ENCODE measurements at places on chromosomes 1 and 21.
A peak's percentile ranks its signal among the peaks of the same experiment; 100 is the strongest.

DNA sequence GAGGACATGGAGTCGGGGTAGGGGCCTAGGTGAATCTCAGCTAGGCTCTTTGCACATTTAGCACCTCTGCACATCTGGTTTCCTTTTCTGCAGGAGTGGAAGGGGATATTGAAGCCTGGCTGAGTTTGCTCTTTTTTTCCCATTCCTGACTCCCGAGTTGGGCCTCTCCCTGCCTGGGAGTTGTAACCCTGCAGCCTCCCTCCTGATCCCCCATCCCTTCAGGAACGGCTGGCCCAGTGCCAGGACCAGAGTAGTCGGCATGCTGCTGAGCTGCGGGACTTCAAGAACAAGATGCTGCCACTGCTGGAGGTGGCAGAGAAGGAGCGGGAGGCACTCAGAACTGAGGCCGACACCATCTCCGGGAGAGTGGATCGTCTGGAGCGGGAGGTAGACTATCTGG, 836 bp downstream of the OLFML3 start:
- DNase-seq: no peak

- DNase-seq: no peak
Measured at GRCh38 chr1:82091729-82092128, 291.0 kb downstream of the ADGRL2 start.

- DNase-seq: peak; percentile 88
Measured at GRCh38 chr1:234775477-234776246, 165.7 kb upstream of the IRF2BP2 start.

GRCh38 chr1:110196917-110197765, 13.0 kb upstream of the KCNC4 start:
- DNase-seq: peak; percentile 53

- DNase-seq: peak; percentile 60
Measured at GRCh38 chr1:92989936-92990583, 28.8 kb upstream of the DIPK1A start.

- no peak for DNase-seq
Measured at GRCh38 chr21:32356874-32357395, 35.9 kb downstream of the URB1 start.

GRCh38 chr1:195105773-195106172, 1502.5 kb downstream of the KCNT2 start:
- no peak for DNase-seq

- no peak for DNase-seq
Measured at GRCh38 chr1:84701376-84701775, 11.1 kb upstream of the SSX2IP start.

DNA sequence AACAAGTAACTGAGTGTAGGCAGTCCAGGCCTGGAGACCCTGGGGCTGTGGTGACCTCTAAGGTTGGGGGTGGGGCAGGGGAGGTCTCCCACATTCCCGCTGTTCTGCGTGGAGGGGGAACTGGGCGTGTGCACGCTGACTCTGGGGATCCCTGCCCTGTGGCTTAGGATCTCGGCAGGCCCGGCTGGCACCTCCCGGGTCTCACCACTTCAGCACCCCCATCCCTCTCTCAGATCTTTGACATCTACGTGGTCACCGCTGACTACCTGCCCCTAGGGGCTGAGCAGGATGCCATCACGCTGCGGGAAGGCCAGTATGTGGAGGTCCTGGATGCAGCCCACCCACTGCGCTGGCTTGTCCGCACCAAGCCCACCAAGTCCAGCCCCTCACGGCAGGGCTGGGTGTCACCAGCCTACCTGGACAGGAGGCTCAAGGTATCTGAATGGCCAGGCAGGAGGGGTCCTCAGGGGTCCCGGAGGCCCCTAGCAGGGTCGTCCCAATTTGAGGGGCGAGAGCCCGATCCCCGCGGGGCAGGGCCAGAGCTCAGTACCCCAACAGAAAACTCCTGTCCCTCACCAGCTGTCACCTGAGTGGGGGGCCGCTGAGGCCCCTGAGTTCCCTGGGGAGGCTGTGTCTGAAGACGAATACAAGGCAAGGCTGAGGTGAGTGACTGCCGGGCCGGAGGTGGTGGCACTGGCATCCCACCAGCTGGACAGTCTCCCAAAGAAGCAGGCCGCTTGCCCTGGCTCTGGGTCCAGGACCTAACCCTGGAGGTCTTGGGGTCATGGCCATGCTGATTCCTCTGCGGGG, 68.7 kb downstream of the TRIM11 start:
- DNase-seq: no peak

- DNase-seq: no peak
Measured at GRCh38 chr1:56034222-56034621, 545.1 kb downstream of the PLPP3 start.

- peak; percentile 85 for DNase-seq
Measured at GRCh38 chr1:94792473-94793295, 27.5 kb upstream of the SLC44A3 start.

GRCh38 chr1:9589144-9589718, 520 bp downstream of the TMEM201 start:
- peak; percentile 31 for DNase-seq

DNA sequence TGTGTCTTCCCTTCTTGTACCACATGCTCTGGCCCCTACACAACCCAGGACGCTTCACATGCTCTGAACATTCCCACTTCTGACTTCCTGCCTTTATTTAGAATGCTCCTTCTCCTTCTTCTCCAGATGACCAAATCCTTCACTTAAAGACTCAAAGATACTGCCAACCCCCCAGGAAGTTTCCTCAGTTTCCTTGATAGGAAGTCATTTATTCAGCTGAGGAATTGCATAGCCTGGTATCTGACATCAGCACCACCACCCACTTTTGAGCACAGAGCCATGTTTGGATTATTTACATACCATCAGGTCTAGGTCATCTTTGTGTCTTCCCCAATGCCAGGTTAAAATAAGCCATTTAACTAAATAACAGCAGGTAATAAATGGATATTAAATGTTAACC, 42.4 kb downstream of the GFI1 start:
- DNase-seq: no peak

DNA sequence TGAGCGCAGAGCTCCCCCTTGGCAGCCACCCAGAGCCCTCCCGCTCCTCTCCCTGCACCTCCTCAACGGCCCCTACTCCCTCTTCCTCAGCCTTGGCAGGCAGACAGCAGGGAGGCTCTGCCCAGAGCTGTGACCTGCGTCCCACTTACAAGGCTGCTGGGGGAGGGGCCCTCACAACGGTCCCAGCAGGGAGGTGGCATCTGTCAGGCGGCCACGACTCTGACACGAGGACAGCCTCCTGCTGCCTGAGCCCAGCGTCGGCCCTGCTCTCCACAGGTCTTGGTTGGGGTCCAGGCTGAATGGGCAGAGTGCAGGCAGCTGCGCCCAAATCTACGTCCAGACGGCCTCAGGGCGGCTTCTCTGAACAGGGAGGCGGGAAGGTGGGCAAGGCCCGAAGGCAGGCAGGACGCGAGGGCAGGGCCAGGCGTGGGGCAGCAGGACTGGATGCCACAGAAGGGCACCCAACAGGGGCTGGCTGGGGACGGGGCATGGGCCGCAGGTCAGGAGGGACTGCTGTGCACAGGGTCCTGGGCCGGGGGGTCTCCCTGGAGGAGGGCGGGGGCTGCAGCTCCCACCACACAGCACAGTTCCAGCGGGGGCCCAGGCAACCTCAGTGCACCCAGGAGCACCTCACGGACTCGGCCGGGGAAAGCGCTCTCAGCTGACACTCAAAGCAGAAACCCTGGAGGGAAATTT, 7.5 kb downstream of the SLC19A1 start:
- DNase-seq: no peak

- DNase-seq: peak; percentile 80
Measured at GRCh38 chr1:22025368-22026155, 24.1 kb downstream of the CELA3A start.

DNA sequence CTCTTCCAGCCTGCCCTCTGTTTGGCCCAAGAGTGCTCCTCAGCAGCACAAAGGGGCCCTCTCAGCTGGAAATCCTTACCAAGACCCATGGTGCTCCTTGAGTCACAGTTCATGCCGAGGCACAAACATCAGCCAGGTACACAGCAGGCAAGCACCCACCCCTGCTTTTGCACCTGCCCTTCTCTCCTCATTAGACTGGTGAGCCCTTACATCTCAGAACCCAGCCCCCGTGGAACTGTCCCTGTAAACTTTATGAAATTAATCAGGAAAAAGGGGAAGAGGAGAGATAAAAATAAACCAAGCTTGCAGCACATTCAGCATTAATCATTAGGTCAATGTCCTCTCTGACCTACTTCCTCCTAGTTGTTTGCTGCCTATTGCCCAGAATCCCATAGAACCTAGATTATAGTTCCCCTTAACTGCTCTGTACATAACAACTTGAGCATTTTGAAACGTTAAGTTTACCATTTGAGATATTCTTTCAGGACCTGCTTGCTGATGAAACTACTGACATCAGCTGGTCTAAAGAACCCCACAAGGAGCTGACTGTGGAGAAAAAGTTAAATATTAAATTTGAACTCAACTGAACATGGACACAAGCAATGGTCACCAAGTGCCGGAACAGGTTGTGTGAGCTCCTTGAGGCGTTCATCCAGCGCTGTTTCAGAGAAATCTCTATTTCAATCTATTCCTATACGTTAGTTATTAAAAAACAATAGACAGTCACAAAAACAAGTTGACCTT, 738.4 kb downstream of the MATN1 start:
- peak; percentile 81 for DNase-seq

DNA sequence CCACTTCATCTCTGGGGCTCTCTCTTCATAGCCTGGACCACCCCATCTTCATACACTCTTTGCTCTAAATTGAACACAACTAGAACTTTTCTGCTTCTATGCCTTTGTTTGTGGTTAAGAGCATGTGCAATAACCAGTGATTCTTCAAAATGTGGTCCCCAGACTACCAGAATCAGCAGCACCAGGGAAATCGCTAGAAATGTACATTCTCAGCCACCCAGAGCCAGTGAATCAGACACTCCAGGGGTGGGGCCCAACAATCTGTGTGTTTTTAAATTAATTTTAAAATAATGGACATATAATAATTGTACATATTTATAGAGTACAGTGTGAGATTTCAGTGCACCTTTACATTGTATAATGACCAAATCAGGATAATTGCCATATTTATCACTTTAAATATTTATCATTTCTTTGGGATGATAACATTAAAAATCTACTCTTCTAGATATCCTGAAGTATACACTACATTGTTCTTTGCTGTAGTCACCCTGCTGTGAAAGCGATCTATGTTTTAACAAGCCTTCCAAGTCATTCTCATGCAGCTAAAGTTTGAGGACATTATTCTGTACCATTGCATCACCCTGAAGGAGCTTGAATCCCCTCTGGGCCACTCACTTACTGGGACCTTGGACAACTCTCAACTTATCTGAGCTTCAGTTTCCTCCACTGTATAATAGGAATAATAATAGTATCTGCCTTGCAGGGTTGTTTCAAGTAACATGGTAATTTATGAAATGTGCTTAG, 10.8 kb downstream of the GRHL3 start:
- no peak for DNase-seq

- no peak for DNase-seq
Measured at GRCh38 chr1:23701310-23701709, 9.7 kb downstream of the RPL11 start.

DNA sequence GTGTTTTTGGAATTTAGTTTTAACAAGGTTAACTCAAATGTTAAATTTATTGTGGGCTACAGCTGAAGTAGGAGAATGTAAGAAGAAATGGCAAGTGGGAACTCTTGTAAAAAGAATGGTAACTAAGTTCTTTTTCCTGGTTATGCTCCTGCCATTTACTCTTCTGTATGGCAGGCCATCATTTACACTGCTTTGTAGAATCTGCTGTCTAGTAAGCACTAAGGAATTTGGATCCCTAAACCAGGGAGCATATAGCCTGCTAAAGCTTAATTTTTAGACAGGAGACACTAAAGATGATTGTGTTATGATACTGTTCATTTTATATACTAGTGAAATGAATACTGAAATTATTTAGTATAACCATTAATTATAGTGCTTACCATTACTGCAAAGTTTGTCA, 85.3 kb downstream of the CAMTA1 start:
- no peak for DNase-seq

DNA sequence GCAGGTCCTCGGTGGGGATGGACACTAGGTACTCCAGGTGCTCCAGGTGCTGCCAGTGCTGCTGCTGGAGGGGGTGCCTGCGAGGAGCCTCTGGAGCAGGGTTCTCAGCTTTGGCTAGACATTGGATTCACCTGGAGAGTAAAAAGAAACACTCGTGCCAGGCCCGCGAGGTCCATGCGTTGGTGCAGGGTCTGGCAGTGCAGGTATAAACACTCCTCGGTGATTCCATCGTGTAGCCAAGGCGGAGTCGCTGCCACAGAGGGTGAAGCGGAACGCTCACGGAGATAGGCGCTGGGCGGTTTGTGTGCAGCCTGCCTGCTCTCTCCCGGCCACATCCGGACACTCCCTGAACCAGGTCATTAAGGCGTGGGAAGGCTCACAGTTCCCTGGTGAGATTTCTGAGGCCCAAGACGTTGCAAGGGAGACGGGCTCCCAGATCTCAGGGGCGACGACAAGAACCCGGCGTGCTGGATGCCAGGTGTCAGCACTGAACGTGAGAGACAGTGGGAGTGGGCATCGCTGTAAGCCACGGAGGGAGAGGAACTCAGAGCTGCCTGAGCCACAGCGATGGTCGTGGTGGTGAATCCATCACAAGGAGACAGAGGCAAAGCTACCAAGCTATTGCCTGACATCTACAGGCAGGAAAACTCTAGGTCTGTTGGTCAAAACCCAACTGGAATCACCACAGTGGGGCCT, 17.2 kb upstream of the SUMO3 start:
- DNase-seq: no peak

GRCh38 chr1:32917521-32917920, 16.3 kb upstream of the TMEM54 start:
- DNase-seq: no peak

- no peak for DNase-seq
Measured at GRCh38 chr21:17646790-17647189, 34.1 kb upstream of the BTG3 start.

GRCh38 chr1:1558591-1558990, 16.1 kb downstream of the SSU72 start:
- no peak for DNase-seq

DNA sequence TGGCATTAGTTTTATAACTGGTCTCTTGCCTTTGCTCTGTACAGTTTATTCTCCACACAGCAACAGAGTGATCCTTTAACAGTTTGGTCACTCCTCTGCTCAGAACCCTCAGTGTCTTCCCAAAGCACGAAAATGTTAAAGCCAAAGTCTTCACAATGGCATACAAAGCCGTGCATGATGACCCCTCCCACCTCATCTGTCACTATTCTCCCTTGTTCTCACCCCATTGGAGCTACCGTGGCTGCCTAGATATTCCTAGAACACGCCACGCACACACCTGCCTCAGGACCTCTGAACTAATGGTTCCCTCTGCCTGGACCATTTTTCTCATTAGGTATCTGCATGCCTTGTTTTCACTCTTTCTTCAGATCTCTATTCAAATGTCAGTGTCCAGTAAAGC, 8.6 kb upstream of the SEMA4A start:
- no peak for DNase-seq

DNA sequence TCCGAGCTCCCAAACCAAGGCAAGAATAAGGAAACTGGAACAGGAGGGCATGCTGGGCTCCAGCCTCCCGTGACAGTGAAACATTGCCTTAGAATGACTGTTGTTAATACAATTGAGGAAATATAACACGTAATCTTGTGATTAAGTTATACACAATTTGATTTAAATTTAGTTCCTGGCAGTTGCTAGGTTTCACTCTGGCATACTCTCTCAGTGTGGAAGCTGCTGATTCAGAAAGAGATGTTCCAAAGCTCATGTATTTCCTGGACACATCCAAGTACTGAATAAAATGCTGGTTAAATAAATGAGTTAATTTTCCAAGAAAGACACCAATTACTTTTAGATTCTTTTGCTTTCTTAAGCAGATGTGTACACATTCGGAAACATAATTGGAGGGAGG, 176.1 kb downstream of the GRIK1 start:
- no peak for DNase-seq

GRCh38 chr1:119634016-119634415, 14.1 kb downstream of the ZNF697 start:
- no peak for DNase-seq
